Activated T-cell treated with anti-CD3 and anti-CD28 coated beads, Interleukin-2, amount 50 U/mL, for 24 hours (primary cell): ENCODE measurements at places on chromosomes 1 and 21.

DNA sequence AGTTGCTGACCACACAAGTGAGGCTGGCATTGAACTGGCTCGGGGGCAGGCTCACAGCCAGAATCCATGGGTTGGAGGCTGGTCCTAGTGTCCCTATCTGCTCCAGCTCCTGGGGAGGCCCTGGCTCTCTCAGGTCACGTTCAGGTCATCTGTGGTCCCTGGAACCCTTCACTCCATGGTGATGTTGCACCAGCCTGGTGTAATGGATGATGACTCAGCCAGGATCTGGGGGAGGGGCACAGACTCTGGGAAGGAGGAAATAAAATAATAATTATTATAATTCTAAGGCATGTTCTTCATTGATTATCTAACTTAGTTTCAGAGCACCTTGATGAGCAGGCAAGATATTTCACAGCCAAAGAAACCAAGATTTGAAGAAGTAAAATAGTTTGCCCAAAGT is 26.6 kb upstream of the FCRL4 start:
- DNase-seq: no peak

DNA sequence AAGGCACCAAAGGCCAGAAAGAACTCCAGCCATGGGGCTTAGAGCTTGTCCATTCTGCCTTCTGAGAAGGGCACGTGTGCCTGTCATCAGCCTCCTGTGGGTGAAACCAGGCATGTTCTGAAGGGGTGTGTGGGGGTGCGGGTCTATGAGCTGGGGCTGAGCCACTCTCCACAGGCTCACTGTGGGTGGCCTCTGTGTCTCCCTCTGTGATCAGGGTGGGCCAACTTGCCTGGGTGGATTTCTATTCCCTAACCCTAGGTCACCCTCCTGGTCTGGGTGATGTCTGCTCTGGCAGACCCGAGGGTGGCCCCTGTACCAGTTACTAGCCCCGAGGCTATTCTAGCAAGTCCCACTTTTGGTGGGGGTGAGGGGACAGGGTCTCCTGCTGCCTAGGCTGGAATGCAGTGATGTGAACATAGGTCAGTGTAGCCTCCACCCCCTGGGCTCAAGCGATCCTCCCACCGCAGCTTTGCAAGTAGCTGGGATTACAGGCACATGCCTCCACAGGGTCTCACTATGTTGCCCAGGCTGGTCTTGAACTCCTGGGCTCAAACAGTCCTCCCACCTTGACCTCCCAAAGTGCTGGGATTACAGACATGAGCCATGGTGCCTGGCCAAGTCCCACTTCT is 94.4 kb downstream of the TRIM11 start:
- DNase-seq: peak; percentile 15

DNA sequence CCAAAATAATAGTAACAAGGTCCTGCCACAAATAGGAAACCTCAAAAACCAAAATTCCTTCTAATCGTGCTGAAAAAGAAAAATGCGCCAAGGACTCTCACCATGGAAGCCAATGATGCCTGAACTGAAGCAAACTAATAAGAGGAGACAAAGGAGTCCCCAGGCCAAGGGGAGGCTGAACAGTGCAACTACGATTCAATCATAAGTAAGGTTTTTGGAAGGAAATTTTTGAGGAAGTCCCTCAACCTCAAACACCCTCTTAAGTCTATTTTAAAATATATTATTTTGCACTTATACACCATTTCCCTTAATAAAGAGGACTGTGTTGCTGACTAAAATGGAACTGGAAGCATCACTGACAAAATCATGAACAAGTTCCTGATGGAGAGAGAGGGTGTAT is 1.7 kb upstream of the ARHGAP29 start:
- DNase-seq: no peak

GRCh38 chr21:27201197-27201596 is 234.3 kb upstream of the ADAMTS5 start:
- DNase-seq: no peak

GRCh38 chr21:45511661-45512431 is 30.4 kb downstream of the SLC19A1 start:
- DNase-seq: no peak
